ENCODE measurements at places on chromosomes 5 and 9.
A peak's percentile ranks its signal among the peaks of the same experiment; 100 is the strongest.

GRCh38 chr5:121086671-121087070 is 622.6 kb downstream of the PRR16 start:
- DNase-seq: no peak

DNA sequence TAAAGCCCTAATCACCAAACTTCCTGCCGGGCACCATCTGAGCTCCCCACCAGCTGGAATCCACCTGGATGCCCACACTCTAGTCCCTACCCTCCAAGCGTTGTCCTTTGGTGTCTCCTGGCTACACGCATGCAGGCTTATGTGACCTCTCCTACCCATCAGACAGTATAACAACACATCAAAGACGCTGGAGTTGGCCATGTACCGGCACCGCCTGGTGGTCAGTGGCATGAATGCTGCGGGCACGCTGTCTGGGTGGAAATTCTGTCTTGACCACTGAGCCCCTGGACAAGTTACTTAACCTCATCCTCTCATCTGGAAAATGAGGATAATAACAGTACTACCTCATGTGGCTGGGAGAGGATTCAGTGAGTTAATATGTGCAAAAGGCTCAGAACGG is 23.4 kb upstream of the CORO2A start:
- peak; percentile 6 for DNase-seq

DNA sequence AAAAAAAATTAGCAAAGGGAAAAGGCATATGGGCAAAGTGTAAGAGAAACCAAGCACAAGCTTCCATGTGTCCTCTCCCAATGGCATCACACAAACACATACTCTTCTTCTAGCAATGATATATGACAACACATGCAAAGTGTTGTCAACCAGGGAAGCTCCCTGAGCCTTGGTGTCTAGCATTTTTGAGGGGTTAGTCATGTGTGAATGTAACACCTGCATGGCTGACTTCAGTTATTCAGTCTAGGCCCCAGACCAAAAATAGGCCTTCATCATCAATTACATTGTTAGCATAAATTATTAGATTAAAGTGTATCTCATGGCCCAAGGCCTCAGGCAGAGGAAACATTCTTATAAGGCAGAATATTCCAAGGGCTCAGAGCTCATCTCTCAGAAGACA is 450.0 kb downstream of the TLE1 start:
- no peak for DNase-seq

DNA sequence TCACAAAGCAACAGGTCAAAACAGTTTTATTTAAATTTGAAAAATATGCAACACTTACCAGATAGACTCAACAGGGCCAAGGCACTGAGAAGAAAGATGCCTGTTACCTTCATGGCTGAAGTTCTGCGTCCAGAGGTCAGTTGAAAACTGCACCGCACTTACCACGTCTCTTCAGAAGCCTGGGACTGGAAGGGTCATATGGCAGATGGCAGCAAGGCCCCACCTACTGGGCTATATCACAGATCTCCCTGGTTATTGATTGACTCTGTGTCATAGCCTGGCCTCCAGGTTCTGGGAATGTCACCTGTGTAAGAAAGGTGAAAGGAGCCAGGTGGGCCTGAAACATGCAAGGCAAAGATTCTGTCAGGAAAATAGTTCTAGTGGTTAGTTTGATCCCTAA is at the start of gene SPINK1:
Gene SPINK1 (minus strand): TSS at position 207 of the 400 bp plus-strand sequence. CDS start 94 bp downstream, at position 113.
- no peak for DNase-seq

GRCh38 chr5:81879936-81880335 is 91.9 kb upstream of the ATG10 start:
- no peak for DNase-seq

- no peak for DNase-seq
These were observed 45.0 kb downstream of the MRPL36 start for GRCh38 chr5:1754531-1755220.

GRCh38 chr5:107104040-107104995 is 566.4 kb downstream of the EFNA5 start:
- DNase-seq: no peak

GRCh38 chr9:126380447-126380846 is 53.8 kb downstream of the MVB12B start:
- no peak for DNase-seq

GRCh38 chr5:137923856-137924255 is 34.6 kb downstream of the PKD2L2 start:
- no peak for DNase-seq

DNA sequence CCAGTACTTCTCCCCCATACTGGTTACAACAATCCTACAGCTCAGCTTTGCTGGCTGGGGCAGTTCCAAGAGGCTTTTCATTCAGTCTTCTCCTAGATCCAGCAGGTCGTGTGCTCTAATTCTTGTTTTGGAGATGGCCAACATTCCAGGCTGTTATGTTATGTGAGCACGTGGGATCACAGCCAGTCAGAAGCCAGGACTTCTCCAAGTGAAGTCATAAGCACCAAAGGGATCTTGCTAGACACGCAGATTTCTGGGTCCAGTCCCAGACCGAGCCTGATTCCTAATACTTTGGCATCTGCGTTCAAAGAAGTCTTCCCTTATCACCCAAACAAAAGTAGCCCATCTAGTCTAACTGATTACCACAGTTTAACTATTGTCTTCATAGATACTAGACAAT is 1.4 kb upstream of the LARP1 start:
- DNase-seq: no peak

GRCh38 chr9:35834260-35835215 is 5.5 kb downstream of the TMEM8B start:
- no peak for DNase-seq

DNA sequence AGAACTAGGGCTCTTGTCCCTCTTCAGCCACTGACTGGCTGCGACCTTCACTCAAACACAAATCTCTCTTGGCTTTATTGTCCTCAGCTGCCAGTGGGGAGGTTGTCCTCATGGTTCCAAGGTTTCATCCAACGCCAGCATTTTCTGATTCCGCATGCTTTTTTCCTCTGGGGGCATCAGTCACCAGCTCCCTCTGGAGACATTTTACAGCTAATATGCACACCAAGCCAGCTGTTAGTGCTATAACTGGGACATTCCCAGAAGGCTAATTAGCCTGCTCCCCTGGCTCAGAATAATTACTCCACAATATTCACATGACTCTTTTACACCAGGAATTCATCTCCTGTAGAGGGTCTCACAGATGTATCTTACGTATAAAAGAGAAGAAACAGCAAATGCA is 193.6 kb upstream of the ANKRD55 start:
- DNase-seq: no peak

- no peak for DNase-seq
These were observed 148.5 kb upstream of the ALDH1B1 start for GRCh38 chr9:38243993-38244392.

- no peak for DNase-seq
These were observed 12.8 kb upstream of the TMEM245 start for GRCh38 chr9:109132567-109133021.

- no peak for DNase-seq
These were observed 132.8 kb downstream of the CD180 start for GRCh38 chr5:67063791-67064190.

DNA sequence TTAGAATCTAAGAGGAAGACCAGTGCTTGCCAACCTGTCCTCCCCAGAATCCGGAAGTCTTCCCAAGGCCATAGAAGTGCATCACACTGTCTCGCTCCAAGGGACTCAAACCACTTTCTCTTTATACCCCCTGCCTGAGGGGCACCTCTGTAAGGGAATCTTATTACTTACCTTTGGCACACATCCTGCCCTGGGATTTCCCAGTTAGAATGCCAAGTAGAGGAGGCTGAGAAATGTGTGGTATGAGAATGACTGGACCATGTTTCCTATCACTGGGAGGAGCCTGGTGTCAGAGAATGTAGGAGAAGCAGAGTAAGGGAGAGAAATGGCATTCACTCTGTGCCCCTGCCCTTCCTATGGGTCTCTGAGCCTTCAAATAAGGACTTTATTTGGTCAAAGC is 85.8 kb downstream of the AOPEP start:
- DNase-seq: no peak

GRCh38 chr9:12723409-12724028 is 30.3 kb downstream of the TYRP1 start:
- no peak for DNase-seq

DNA sequence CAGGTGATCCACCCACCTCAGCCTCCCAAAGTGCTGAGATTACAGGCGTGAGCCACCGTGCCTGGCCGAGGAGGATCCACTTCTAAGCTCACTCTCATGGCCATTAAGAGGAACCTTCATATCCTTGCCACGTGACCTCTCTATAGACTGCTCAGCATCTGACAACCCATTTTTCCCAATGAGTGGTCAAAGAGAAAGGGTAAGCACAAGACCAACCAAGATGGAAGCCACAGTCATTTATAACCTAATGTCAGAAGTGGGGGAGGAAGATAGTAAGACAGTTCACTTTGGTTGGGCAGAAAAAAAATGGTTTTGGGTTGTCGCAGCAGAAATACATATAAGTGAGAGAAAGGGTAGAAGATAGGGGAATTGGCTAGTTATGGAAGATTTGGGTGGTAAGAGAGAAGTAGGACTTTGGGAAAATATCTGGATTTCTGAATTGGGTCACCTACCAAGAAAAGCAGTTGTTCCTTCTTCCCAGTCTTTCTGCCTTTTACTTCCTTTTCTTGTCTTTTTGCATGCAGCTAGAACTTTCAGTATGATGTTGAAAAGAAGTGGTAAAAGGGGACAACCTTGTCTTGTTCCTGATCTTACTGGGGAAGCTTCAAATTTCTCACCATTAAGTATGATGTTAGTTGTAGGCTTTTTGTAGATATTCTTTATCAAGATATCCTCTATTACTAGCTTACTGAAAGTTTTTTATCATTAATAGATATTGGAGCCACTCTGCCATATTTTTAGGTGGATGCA is 15.6 kb downstream of the SNX2 start:
- no peak for DNase-seq

DNA sequence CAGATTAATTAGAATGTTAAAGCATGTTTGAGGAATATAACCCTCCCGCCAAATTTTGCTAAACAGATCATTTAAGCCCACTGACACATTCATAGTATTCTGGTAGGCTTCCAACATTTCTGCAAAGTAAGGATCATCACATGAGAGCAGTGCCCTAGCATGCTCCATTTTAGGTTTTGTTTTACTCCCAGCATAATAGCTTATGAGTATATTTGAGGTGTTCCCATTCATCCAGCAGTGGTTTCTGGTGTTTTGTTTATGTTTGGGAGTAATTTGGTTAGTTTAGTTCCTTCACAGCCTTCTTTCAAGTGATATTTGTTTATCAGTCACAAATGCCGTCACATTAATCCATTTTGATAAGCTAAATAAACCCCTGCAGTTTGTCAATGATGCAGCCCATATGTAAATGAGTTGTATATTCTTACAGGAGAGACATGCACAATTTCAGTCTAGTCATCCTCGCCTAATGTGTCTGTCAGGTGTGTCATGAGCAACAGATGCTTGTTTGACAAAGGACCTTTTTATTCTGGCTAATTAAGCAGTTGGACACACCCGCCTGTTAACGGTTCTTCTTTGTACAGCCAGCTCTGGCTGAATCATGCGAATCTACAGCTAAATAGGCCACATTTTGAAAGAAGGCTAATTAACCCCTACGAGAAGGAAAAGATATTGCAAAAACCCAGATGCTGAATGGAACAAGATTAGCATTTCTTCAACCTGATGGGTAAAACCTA is 124.4 kb downstream of the RFX3 start:
- no peak for DNase-seq

GRCh38 chr5:119913425-119913824 is 284.1 kb downstream of the FAM170A start:
- no peak for DNase-seq
